Hematopoietic multipotent progenitor cell treated with erythropoietin and hydrocortisone succinate and interleukin-3 and kit ligand, for 17 days (in vitro differentiated cells): ENCODE measurements at places on chromosomes 6 and 20.

- DNase-seq, result no peak
Observed at GRCh38 chr6:87950614-87951013, 97.0 kb upstream of the SPACA1 start.

- DNase-seq, result no peak
Observed at GRCh38 chr20:12093057-12093796, 175.5 kb downstream of the BTBD3 start.

GRCh38 chr6:108693430-108694154 lies 132.9 kb downstream of the FOXO3 start:
- no peak for DNase-seq

DNA sequence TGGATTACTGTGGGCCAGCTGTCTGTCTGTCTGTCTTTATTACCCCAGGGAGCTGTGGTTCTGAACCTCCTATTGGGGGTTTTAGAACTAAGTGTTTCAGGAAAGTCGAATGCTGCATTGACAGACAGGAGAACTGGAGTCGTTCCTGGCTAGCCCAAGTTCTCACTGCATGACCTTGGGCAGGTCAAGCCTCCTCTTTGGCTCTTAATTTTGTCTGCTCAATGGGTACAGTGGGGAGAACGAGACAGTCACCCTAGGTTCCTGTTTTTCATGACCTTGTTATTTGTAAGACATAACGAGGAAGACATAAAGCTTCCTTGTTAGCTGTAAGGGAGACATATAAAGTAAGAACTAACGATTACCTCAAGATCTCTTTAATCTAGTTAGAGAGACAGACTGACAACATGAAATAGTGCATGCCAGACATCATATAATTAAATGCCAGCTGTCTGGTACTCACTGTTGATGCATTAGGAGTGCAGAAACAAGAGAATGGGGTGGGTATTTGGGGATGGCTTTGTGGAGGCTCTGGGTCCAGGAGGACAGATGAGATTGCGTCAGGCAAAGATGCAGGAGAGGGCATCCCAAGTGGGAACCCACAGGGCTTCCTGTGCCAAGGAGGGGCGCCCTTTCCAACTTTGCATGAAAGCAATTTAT lies 3.7 kb upstream of the CCDC167 start:
- no peak for DNase-seq

DNA sequence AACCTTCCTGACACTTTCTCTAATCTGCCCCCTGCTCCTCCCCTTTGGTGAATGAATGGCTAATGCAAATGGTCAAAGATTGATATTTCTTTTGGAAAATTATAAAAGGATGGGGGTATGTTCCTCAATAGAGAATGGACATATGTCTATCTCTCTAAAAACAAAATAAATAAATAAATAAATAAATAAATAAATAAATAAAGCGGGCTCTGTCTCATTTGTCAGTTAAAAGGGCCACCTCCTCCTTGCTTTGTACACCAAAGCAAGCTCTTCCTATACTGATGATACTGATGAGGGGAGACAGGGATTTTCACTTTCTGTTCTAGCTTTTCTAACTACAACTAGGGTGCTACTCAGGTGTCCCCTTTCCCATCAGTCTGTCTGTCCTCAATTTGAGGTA lies 135.5 kb upstream of the SPACA1 start:
- DNase-seq, result no peak

DNA sequence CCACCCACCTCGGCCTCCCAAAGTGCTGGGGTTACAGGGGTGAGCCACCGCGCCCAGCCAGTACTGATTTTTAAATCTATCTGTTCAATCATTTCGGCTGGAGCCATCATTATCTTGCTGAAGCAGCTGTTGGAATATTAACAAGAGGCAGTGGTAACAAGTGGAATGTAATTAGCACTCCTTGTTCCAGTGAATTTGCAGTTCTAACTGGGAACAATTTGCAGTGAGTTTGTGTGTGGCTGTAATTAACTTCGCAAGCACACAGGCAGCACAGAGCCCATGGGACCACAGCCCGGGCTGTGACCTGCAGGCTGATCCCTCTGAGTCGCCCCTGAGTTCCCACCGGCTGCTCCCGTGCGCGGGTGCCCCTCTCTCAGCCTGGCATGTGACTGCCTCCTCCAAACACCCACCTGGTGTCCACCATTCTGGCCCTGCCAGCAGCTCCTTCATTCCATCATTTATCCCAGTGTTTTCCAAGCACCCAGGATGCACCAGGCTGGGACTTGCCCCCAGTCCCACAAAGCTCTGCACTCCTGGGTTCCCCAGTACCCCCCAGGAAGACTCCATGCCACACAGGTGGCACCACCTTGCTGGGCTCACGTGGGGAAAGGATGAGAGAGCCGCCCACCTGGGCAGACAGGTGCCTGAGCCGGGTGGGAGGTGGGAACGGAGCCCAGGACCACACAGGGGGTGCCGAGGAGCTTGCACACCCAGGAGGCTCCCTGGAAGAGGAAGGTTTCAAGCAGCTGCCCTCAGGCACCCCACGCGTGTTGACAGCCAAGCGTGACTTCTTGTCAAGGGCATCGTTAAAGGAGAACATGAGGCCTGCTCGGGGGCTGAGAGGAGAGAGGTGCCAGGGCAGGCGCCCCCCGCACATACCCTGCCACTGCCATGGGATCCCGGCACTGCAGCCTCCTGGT lies 75.2 kb downstream of the YTHDF1 start:
- no peak for DNase-seq

DNA sequence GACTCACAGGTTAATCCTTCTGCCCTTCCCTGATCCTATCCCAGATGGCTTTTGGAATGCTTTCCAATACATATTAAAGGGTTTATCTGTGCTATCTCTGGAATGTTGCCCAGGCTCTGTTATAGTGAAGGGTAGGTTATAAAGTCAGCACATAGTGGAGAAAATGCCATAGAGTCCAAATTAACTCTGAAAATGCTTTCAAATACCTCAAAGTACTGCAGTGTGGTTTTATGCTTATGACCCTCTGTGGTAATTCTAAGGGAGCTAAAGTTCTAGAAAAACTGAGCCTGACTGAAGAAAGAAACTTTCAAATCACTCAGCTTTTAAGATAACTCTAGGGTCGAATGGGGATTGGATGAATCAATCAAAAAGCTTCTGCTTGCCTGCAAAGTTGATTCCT lies 159.8 kb downstream of the PLCB1 start:
- no peak for DNase-seq

- no peak for DNase-seq
Observed at GRCh38 chr6:90356012-90356421, 59.4 kb upstream of the BACH2 start.

- no peak for DNase-seq
Observed at GRCh38 chr6:83985715-83986114, 47.9 kb upstream of the MRAP2 start.

GRCh38 chr20:1272368-1273100 lies 6.4 kb downstream of the SNPH start:
- DNase-seq, result no peak

- DNase-seq, result no peak
Observed at GRCh38 chr20:57672164-57672563, 37.7 kb downstream of the PMEPA1 start.

DNA sequence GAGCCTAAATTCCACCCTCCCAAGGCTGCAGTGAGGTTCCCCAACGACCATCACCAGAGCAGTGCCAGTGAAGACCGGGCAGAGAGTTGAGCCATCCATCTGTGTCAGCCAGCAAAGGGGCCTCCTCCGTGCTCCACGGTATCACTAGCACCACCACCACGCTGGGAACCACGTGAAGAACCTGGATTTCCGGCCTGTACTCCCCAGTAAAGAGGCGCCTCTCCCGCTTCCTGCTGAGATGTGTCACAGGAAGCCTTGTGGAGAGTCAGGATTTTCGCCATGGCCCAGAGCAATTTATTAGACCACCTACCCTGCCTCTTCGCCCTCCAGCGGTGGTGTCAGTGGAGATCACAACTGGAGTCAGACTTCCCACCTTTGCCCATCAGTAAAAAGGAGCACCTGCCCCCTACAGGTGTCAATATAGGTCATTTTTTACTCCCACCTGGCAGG lies 28.8 kb downstream of the CPXM1 start:
- no peak for DNase-seq

GRCh38 chr6:73666393-73666792 lies 12.6 kb upstream of the SLC17A5 start:
- no peak for DNase-seq

DNA sequence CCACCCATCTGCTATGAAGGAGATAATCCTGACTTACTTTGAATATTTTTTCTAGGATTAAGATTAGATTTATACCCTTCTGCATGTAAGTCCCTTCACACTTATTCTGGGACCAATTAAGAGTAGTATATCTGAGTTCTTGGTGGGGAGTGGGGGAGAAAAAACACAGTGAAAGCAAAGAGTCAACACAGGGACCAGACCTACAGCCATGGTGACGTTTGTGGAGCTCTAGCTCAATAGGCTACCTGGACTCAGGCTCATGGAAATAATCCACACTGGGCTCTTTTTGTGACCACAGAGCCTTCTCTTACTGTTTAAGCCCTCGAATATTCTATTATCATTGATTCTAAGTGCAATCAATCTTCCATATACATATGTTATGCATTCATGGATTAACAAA lies 491.4 kb downstream of the LMBRD1 start:
- no peak for DNase-seq

DNA sequence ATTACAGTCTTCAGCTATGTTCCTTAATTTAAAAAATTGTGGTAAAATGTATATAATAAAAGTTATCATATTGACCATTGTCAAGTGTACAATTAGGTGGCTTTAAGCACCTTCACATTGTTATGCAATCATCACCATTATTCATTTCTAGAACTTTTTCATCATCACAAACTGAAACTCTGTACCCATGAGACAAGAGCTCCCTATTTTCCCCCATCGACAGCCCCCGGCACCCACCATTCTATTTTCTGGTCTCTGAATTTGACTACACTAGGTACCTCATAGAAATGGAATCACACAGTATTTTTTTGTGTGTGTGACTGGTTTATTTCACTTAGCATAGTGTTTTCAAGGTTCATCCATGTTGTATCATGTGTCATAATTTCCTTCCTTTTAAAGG lies 39.7 kb upstream of the FYN start:
- no peak for DNase-seq
